CD4-positive, alpha-beta T cell treated with Interleukin-6 for 4 hours (primary cell): ENCODE measurements at places on chromosomes 1 and 21.
A peak's percentile ranks its signal among the peaks of the same experiment; 100 is the strongest.

DNA sequence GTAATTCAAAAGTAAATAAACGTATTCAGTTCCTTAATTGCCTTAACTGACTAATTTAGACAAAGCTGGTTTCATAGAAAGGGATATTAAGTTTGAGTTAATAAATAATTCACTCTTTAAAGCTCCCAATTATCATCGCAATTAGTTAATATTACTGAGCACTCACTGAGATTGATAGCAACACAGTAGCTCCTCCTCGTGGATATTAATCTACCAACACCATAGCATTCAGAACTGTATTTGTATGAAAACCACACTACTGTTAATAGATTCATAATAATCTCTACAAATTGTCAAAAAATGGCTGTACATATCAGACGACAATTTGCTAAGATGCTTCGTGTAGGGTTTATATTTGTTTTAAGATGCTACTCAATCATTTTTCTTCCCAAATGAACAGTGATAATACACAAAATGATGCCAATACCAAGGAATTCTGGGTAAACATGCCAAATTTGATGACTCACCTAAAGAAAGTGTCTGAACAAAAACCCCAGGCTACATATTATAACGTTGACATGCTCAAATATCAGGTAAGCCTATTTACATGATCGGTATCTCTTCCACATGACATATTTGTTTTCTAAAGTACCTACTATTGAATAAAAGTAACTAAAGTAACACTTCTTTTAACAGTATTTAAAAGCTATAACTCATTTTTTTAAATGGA lies 18.8 kb upstream of the DYNLT5 start:
- no peak for DNase-seq

GRCh38 chr1:208156741-208157140 lies 87.4 kb downstream of the PLXNA2 start:
- no peak for DNase-seq

DNA sequence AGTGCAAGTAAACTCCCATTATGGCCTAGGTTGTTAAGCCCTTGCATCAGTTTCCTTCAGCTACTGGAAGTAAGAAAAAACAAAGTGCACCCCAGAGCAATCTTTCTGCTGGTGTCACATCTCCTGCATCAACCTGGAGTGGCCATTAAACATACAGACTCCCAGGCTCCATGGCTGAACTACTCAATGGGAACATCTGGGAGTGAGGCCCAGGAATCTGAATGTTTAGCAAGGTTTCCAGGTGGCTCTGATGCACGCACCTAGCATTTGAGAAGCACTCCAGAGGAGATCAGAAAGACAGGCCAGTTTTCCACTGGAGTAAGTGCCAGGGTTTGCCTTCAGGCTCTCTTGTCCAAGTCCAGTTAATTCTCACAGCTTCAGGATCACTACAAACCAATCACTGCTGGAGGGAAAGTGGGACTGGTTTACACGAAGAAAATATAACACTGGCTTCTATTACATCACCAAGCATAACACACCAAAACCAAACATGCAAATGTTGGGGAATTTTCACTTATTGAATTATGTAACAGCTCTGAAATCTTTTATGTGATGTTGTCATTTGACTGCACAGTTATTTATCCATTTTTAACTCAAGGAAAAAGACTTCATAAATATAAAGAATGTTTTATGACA lies 22.3 kb upstream of the ABCA4 start:
- no peak for DNase-seq

DNA sequence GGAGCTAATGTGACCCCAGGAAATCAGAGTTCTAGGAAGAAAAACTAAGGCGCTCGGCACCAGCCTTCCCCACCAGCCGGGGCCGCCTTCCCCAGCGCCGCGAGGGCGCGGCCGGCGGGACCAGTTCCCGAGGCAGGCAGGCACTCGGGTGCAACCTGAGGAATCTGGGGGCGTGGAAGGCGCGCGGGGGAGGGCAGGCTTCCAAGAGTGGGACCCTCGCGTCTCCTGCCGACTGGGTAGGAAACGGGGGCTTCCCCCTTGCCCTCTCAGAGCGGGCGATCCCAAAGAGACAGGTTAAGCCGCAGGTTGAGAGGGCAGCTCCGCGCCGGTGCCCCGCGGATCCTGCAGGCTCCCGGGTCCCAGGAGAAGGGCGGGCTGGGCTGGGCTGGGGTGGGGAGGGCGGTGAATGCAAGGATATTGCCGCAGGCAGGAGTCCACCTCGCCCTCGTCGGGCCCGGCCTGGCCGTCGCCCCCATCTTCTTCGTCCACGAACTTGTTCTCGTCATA lies 431 bp downstream of the ARPC5 start:
- peak; percentile 18 for DNase-seq

DNA sequence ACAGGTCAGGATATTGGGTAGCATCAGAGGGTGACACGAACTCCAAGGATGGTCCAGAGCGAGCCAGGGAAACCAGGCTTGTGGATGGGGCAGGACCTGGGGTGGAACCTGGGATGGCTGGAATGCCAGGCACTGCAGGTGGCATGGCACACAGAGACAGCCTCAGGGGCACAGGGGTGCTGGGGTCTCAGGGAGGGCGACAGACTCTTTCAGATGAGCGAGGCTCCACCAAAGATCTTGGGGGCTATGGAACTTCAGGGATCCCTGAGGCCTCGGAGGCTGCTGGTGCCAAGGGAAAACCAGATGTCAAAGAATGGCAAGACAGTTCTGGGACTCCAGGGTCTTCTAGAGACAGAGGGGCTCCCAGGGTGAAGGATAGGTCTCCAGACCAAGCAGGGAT lies 21.4 kb downstream of the IGFN1 start:
- no peak for DNase-seq

GRCh38 chr1:185735701-185736064 lies 1.5 kb downstream of the HMCN1 start:
- no peak for DNase-seq

GRCh38 chr1:213693864-213694263 lies 293.9 kb upstream of the PROX1 start:
- no peak for DNase-seq

DNA sequence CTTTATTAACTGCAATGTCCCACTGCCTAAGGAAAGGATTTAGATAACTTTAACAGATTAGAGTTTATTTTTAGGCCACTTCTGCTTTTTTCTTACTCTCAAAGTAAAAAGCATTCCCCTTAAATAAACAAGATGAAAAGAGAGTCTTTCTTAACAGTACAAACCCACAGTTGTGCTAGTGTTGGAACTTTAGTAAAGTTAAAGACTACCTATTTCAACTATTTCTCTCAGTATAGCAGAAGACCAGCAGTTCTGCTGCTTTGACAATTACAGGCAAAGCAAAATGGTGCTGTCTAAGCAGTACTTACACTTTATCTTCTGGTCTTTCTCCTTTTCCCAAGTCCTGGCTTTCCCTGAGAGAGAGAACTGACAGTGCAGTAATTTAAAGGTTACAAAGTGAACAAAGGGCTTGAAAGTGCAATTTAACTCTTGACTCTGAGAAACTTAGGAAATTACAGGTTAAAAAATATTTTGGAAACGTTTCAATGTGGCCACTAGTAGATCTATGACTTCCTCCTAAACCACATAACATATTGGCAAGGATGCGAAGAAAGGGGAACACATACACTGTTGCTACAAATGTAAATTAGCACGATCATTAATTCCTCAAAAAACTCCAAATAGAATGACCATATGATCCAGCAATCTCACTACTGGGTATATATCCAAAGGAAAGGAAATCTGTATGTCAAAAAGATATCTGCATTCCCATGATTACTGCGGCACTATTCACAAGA lies 135.4 kb upstream of the POGK start:
- DNase-seq, result no peak

DNA sequence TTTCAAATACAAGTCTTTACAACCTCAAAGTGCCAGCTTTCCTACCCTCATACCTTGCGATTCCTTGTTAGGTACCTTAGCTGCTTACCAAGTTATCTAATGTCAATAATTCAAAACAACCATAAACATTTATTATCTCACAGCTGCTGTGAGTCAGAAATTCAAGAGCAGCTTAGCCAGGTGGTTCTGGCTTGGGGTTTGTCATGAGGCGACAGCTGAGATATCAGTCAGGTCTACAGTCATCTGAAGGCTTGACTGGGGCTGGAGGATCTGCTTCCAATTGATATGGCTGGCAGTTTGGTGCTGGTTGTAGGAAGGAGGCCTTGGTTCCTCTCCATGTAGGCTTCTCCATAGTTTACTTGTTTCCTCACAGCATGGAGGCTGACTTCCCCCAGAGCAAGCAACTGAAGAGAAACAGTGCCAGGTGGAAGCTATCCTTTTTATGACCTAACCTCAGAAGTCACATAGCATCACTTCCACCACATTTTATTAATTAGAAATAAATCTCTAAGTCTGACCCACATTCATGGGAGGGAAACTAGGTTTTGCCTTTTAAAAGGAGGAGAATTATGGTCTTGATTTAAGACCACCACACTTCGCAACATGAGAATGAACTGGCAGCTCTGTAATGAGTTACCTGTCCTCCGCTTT lies 103.3 kb upstream of the FGGY start:
- DNase-seq, result no peak

DNA sequence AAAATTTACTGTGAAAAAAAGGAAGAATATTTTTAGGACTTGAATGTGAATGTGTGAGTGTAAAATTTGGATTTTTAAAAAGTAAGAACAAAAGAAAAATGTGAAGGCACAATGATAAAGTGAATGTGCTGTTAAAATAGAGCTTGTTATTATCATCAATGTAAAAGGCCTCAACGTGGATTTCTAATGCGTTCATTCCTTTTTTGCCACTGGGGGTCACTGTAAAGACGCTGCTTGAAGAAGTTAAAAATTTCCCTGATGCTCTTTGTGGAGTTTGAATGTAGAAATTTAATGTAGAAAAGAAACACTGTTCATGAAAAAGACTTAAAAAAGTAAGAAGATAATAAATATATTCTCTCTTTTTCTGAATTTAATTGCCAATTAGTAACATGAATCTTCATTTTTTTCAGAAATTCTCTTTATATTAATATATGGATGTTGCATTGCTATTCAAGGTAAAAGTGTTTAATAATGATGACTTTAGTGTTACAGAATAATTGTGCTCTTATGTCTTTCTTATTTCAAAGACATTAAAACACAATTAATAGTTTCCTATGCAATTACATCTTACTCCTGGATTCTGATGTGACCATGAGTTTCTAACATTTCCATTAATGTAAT lies 161.5 kb downstream of the DNM3 start:
- DNase-seq, result peak; percentile 34

DNA sequence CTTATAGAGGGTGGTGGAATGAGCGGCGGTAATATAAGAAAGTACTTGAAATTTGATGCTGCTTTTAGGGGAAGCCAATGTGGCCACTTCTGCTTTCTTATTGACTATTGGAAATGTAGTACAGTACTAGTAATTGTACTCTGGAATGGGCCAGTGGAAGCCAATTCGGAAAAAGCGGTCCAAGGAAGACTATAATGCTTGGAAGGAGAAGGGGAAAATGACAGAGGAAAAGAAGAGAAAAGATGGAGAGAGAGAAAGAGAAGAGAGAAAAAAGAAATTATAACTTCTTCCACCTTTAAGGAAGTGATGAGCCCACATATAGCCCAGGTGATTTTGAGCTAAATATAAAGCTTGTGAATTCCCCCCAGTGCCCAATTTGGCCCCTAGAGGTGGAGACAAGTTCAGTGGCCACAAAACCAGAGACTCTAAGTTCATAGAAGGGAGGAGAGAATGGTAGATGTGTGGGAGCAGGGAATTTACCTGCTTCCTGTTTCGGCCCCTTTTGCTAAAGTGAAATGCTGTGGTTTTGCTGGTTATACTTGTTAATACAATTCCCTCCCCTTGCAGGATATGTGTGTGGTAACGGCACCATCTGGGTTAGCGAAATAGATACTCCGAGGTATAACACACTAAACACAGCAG lies 35.7 kb upstream of the DUSP10 start:
- DNase-seq, result peak; percentile 22

DNA sequence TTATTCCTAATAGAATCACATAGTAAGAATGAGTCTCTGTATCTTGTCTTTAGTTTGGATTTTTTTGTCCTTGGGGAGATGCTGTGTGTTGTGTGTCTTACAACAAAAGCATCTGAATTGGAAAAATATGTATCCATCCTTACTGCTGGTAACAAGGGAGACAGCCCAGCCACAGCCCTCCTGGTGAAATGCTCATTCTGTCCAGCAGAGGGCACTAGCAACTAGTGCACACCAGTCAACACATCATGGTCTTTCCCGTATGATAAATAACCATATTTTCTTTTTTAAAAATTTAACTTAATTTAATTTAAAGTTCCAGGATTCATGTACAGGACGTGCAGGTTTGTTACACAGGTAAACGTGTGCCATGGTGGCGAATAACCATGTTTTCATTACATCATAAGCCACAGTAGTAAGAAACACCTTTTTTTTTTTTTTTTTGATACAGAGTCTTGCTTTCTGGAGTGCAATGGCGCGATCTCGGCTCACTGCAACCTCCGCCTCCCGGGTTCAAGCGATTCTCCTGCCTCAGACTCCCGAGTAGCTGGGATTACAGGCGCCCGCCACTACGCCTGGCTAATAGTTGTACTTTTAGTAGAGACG lies 245.1 kb downstream of the PTBP2 start:
- peak; percentile 71 for DNase-seq

DNA sequence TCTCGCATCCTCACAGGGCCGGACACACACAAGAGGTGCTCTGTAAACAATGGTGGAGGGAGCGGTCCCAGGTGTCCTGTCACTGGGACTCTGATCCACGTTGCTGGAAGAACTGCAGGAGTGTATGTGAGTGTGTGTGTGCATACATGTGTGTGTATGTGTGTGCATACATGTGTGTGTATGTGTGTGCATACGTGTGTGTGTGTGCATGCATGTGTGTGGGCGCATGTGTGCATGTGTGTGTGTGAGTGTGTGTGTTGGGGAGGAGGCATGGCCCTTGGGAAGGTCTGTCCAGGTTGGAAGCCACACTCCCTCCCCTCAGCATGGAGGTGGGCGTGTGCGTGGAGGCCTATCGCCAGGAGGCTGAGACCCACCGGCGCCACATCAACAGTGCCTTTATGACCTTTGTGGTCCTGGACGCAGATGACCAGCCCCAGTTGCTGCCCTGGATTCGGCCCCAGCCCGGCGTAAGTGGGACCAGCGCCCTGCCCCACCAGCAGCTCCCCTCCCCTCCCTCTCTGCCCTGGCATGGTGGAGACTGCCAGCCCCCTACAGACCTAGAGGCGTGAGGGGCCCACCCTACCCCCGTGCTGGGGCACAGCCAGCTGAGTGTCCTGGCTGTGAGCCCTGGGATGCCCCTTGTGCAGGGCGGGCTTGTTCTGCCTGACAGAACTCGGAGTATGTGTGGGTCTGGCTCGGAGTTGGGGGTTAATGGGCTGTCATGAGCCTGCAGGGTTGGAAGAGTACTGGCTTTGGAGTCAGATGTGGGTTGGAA lies 22.2 kb downstream of the FAM151A start:
- DNase-seq, result no peak
